ENCODE measurements at places on chromosomes 7 and 10. TPM values are rescaled to one million over a fixed set of nuclear protein-coding genes. Genes with fewer than 3 reads are reported as not detected.

SLC18A3 gene
- not detected for total RNA-seq

TUBAL3 gene
- total RNA-seq, result not detected

SLC39A12 gene
- total RNA-seq, result 2.5 TPM

SCART1 gene
- 2.8 TPM for total RNA-seq

LIPM gene
- not detected for total RNA-seq

CDNF gene
- not detected for total RNA-seq

FZD1 gene
- total RNA-seq, result 9.7 TPM

TMEM176B gene
- not detected for total RNA-seq

OR2A2 gene
- total RNA-seq, result not detected

TMEM176A gene
- not detected for total RNA-seq

SPDYE3 gene
- total RNA-seq, result not detected

MACC1 gene
- total RNA-seq, result under 0.01 TPM

GPR15LG gene
- not detected for total RNA-seq

PCLO gene
- total RNA-seq, result 138 TPM

CHCHD2 gene
- total RNA-seq, result 137 TPM

ADIRF gene
- not detected for total RNA-seq

SVOPL gene
- 0.63 TPM for total RNA-seq

CALCR gene
- not detected for total RNA-seq

PHF14 gene
- 326 TPM for total RNA-seq

TMEM270 gene
- not detected for total RNA-seq

VWDE gene
- 0.63 TPM for total RNA-seq

RASA4B gene
- total RNA-seq, result 19.4 TPM

ZNF365 gene
- total RNA-seq, result 31.9 TPM

RASSF4 gene
- total RNA-seq, result 13.1 TPM

THSD7A gene
- total RNA-seq, result 41.6 TPM

NXPH1 gene
- total RNA-seq, result 33.5 TPM

ZNF804B gene
- 9.7 TPM for total RNA-seq

ITIH5 gene
- total RNA-seq, result 12.2 TPM

BUD31 gene
- 43.2 TPM for total RNA-seq

ACBD7 gene
- total RNA-seq, result 8.1 TPM

GBX1 gene
- total RNA-seq, result not detected

SNX8 gene
- 5.3 TPM for total RNA-seq

H2BK1 gene
- total RNA-seq, result not detected

LIPK gene
- not detected for total RNA-seq

MYL7 gene
- not detected for total RNA-seq

ARL4A gene
- total RNA-seq, result 47.9 TPM

CYP17A1 gene
- total RNA-seq, result not detected

TMEM254 gene
- total RNA-seq, result 10.6 TPM

RAMP3 gene
- 8.1 TPM for total RNA-seq

KCND2 gene
- 60.1 TPM for total RNA-seq

STEAP2 gene
- total RNA-seq, result 2.8 TPM

BLOC1S2 gene
- total RNA-seq, result 32.9 TPM
